Retinal pigment epithelial cell (primary cell): ENCODE measurements at places on chromosomes 1 and 21.

DNA sequence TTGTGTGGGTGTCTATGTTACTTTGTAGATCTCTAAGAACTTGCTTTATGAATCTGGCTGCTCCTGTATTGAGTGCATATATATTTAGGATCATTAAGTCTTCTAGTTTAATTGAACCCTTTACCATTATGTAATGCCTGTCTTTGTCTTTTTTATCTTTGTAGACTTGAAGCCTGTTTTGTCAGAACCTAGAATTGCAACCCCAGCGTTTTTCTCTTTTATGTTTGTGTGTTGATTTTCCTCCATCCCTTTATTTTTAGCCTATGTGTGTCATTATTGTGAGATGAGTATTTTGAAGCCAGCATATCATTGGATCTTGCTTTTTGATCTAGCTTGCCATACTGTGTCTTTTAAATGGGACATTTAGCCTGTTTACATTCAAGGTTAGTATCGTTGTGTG is 573.2 kb downstream of the BRINP3 start:
- no peak for DNase-seq

DNA sequence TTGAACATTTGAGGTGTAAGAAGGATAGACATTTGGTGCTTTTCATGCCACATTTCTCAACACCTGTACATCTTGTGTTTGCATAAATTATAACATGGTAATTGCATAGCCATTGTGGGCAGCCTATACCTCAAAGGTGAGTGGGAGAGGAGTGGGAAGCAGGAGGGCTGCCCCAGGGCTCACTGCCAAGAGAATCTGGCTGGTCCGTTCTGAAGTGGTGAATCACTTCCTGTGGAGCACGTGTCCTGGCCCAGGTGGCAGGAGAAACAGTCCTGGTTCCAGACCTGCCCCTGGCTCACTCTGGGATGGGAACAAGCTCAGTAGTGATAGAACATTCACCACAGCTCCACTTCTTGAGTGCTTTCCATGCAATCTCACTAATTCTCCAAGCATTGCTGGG is 11.6 kb upstream of the OLFML2B start:
- DNase-seq = no peak

DNA sequence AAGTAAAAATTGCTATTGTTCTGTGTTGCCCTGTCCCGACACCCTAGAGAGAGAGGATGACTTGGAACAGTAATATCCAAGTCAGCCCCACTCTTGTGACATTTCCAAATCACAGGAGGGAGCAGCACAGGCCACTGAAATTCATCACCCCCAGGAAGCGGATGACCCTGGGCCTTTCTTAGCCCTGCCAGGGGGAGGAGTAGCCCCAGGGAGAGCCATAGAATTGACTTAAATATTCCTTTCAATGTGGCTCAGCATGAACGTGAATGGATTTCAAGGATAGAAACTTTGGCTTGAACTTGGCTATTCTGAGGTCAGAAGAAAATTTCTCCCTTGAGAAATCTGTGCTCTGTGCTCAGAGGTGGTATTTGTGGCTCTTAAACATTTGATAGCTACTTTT is 80.6 kb downstream of the CENPF start:
- no peak for DNase-seq

DNA sequence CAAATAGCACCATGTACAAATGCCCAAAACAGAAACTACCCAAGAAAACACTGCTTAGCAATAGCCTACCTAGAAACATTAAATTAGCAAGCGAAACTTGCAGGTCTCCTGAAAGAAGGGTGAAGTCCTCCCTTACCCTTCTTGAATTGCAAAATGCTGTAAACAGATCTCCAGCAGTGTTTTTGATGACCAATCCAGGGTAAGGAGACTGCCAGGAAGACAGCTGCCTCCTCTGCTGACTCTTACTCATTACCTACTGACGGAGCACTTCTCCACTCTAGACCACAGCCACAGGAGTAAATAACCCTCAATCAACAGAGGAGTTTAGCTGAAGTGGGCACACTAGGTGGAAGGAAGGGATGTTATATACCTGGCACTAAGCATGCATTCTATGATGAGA is 32.2 kb upstream of the GADD45A start:
- DNase-seq = no peak

DNA sequence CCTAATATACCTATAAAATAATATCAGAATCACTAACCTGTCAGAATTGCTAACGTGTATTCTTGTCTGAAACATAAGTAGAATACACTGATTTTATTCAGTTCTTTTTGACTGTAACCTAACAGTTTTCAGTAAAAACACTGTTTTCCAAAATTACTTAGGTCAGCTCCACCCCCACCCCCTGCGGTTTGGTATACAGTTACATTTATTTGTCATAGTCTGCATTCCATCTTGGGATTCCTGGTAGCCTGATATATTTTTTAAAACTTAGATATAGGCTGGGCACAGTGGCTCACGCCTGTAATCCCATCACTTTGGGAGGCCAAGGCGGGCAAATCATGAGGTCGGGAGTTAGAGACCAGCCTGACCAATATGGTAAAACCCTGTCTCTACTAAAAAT is 19.8 kb upstream of the ABCD3 start:
- DNase-seq = no peak

- no peak for DNase-seq
These were observed 99.7 kb upstream of the WLS start for GRCh38 chr1:68332041-68332440.

- no peak for DNase-seq
These were observed 104.2 kb downstream of the SIM2 start for GRCh38 chr21:36803051-36803645.

GRCh38 chr1:155305881-155306391 is 2.7 kb upstream of the FDPS start:
- no peak for DNase-seq

DNA sequence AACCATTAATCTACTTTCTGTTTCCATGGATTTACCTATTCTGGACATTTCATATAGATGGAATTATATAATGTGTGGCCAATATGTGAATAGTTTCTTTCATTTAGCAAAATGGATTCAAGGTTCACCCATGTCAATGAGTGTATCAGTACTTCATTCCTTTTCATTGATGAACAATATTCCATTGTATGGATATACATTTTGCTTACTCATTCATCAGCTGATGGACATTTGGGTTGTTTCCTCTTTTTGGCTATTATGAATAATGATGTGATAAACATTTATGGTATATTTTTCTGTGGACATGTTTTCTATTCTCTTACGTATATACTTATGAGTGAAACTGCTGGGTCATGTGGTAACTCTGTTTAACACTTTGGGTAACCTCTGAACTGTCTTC is 97.8 kb downstream of the SCMH1 start:
- DNase-seq = no peak

DNA sequence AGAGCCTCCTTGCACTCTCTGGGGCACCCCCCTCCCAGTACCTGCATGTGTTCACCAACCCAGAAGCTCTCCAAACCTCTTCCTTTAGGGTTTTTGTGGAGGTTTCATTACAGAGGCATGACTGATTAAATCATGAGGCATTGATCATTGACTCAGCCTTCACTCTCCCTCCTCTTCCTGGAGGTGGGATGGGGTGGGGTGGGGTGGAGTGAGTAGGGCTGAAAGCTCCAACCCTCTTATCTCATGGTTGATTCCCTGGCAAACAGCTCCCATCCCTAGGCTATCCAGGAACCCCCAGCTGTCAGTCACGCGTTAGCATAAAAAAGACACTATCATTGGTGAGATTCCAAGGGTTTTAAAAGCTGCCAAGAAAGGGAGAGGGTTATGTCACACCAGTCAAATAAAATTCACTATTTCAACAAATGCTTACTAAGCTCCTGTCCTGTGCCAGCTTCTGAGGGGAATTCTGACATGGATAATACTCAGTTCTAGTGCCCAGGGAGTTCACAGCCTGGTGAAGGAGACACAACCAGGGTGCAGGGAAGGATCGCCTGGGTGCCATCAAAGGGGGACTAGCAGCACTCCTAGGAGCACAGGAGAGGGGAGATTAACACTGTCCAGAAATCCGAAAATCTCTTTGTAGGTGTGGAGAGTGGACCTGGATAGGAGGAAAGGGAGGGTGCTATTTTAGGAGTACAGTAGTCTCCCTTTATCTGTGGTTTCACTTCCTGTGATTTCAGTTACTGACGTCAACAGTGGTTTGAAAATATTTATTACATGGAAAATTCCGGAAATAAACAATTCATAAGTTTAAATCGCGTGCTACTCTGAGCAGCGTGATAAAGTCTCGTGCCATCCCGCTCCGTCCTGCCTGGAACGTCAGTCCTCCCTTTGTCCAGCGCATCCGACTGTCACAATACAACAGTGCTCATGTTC is 6.8 kb upstream of the IL24 start:
- no peak for DNase-seq
